ENCODE measurements at places on chromosomes 16 and 17.

DNA sequence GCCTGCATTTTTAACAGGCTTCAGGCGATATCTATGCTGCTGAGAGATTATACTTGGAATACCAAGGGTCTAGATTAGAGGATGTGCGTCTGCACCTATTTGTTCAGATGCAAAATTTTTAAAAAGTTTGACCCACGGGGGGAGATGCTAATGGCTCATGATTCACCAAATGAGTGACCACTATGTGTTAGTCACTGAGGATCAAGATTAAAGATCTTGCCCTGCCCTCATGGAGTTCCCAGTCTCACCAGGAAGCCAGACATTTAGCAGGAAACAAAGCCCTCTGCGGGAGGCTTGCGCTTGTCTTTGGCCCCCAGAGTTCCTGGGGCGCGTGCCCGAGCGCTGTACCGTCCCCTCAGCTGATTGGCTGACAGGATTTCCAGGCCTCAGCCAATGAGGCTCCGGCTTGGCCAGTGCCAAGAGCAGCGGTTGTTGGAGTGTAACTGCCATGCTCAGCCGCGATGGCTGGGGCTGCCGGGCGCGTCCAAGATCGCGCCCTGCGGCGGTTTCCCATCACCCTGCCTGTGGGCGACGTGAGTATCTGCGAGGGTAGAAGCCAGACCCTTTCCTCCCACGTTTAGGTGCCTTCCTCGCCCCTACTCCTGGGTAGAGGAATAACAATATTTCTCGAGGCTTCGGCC, 4.5 kb upstream of the DDX19B start:
- DNase-seq = no peak

DNA sequence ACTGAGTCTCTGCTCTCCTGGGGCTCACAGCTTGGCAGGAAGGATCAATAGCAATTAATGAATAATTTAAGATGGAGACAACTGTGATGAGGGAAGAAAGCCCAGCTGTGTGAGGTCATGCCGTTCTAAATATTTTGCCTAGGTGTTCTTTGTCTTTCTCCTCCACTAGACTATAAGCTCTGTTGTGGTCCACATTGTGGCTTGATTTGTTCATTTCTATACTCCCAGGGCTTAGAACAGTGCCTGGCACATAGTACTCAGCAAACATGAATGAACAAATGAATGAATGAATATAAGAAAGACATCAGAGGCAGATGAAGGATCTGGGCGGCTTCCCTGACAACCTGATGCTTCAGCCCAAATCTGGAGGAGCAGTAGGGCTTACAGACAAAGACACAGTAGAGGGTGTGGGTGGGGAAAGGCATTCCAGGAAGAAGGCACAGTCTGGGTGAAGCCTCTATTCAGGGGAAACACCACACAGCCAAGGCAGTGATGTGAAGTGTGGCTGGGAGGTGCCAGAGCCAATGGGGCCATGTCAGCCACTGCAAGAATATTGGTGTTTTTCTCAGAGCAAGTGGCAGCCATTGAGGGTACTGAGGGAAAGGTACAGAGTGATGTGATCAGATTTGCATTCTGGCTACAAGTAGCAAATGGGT, 8.3 kb downstream of the CDH13 start:
- DNase-seq = no peak

GRCh38 chr17:82881900-82882714, 42.3 kb upstream of the ZNF750 start:
- no peak for DNase-seq

- no peak for DNase-seq
Measured at GRCh38 chr17:31058976-31059375, 35.8 kb upstream of the NF1 start.

GRCh38 chr16:8853150-8853549, 15.7 kb downstream of the CARHSP1 start:
- DNase-seq = no peak

DNA sequence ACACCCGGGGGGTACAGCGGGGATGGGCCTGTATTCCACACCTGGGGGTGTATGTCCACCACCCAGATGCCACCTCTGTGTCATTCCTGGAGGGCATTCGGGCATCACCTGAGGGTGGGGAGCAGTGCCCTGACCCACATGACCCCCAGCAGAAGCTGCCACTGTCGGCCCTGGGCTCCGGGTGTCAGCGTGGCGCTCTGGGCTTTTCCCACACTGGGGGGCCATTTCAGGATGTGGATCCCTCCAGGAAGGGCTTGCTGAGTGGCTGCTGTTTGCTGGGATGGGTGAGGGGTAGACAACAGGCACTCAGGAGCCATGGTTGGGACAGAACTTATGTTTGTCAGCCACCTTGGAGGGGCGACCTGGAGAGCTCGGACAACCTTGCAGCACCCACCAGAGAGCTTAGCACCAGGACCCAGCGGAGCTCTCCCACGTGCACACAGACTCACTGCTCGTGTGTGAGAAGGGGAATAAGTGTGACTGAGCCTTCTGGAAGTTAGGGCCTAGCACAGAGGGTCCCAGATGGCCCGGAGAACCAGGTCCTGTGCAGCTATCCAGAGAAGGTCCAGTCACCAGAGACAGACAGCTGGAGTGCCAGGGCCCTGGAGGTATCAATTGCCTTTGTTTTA, 102.7 kb downstream of the METRNL start:
- no peak for DNase-seq

GRCh38 chr16:82092711-82093110, 57.7 kb downstream of the HSD17B2 start:
- no peak for DNase-seq

- DNase-seq = no peak
Measured at GRCh38 chr17:9472094-9472493, 103.5 kb downstream of the STX8 start.

DNA sequence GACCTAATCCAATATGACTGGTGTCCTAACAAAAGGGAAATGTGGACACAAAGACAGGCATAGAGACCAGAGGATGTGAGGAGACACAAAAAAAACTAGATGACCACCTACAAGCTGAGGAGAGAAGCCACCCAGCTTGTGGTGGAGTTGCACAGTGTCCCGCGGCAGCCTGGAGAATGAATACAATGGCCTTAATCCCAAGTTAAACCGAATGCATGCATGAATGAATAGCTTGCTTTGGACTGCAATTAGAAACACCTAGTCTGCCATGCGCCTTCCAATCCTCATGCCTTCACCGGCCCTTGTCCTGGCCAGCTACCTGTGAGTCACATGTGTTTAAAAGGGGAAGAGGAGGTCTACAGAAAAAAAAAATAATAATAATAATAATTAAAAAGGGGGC, 72.0 kb downstream of the CNGB1 start:
- no peak for DNase-seq

GRCh38 chr17:63075969-63076368, 109.9 kb downstream of the TANC2 start:
- DNase-seq = no peak

GRCh38 chr16:12515746-12516145, 287.9 kb downstream of the CPPED1 start:
- no peak for DNase-seq

GRCh38 chr16:73315645-73316044, 267.7 kb upstream of the ZFHX3 start:
- no peak for DNase-seq

DNA sequence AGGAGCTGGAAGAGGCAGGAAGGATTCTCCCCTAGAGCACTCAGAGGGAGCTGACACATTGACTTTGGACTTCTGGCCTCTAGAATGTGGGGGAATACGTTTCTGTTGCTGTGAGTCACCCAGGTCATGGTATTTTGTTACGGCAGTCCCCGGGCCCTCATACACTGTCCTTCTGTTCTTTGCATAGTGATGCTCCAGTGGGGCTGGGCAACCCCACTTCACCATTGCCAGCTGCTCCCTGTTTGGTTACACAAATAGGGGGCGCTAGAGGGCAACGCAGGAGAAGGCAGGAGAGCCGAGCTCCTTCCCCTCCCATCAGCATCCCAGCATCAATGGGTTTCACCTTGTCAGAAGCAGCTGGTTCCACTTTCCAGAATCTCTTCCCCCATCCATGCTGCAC, 257.7 kb upstream of the FOXF1 start:
- no peak for DNase-seq

DNA sequence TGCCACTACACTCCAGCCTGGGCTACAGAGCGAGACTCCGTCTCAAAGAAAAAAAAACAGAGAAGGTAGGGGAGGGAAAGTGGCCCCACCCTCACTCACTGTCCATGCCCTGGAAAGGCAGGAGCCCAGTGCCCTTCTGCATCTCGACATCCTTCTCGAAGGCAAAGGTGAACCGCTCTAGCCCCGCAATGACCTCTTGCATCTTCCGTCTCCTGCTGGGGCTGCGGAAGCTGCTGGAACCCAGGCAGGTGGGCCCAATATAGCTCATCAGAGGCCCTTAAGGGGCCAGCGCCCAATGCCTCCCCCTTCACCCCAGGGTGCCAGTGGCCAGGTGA, at the start of gene CPSF4L:
TSS of gene CPSF4L (minus strand) at position 264 of the 335 bp plus-strand sequence. CDS start at position 202, 62 bp downstream.
- DNase-seq = no peak

DNA sequence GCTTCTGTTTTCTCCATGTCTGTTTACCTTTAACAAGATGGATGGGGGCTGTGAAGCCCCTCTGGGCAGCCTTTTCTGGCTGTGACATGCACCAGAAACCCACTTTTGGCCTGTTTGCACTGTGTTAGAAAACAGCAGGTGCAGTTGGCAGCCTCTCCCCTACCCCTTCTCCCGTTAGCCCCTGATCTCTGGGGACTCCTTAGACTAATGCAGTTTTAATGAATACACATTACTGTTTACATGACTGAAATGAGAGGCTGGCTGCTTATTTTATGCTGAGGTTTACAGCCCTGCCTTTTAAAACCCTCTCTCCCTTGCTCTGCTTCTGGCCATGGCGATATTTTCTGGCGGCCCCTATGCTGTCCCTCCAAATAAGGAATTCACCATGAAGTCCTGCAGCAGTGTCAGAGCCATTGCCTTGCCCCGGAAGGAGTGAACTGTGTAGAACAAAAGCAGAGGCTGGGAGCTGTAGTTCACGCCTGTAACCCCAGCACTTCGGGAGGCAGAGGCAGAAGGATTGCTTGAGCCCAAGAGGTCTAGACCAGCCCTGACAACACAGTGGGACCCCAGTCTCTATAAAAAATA, 79.3 kb downstream of the PRKCB start:
- DNase-seq = no peak

DNA sequence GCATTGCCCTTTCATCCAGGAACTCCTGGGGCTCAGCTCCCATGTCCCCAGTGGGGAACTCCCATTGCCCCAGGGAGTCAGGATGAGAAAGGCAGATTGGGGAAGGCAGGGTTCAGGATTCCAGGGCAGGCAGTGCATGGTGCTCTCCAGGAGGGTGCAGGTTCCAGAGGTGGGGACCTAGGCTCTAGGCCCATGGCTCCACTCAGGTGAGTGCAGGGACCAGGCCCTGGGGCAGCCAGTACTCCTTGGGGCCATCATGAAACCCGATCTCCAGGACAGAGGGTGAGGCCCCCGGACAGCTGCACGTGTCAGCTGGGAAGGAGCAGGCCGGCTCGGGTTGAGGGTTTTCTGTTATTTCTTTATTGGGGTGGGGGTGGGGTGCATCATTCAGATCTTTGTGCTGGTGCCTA, 1.3 kb upstream of the MTSS2 start:
- DNase-seq = no peak

DNA sequence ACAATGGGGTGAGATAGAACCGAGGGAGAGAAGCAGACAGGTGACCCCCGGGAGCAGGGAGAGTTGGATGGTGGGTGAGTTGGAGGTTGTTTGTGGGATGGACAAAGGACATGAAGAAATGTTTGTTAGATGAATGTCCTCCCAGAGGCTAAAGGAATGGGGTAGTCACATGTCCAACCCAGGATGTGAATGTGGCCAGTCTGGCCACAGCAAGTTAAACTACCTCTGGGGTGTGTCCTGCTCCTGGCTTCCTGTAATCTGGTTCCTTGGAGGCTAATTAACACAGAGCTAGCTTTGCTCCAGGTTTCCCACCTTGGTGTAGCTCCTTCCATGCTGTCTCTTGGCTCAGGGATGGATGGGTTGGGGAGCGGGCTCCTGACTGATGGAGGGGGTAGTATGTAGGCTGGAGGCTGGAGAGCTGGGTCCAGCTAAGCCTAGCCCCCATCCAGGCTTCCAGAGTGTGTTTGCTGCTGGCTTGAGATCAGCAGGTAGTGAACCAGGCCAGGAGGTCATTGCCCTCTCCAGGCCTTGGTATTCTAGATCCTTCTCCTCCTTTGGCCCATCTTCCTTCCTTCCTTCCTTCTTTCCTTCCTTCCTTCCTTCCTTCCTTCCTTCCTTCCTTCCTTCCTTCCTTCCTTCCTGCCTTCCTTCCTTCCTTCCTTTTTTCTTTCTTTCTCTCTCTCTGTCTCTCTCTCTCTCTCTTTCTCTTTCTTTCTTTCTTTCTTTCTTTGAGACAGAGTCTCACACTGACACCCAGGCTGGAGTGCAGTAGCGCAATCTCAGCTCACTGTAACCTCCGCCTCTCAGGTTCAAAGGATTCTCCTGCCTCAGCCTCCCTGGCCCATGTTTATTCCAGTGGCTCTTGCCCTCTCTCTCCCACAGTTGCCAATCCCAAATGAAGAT, 28.0 kb upstream of the UBE2G1 start:
- DNase-seq = no peak

GRCh38 chr16:89290887-89291286, 73.4 kb downstream of the ZNF778 start:
- no peak for DNase-seq

- no peak for DNase-seq
Measured at GRCh38 chr16:62965831-62966230, 929.6 kb upstream of the CDH8 start.

GRCh38 chr17:20010099-20010863, 1.1 kb downstream of the SPECC1 start:
- DNase-seq = no peak

DNA sequence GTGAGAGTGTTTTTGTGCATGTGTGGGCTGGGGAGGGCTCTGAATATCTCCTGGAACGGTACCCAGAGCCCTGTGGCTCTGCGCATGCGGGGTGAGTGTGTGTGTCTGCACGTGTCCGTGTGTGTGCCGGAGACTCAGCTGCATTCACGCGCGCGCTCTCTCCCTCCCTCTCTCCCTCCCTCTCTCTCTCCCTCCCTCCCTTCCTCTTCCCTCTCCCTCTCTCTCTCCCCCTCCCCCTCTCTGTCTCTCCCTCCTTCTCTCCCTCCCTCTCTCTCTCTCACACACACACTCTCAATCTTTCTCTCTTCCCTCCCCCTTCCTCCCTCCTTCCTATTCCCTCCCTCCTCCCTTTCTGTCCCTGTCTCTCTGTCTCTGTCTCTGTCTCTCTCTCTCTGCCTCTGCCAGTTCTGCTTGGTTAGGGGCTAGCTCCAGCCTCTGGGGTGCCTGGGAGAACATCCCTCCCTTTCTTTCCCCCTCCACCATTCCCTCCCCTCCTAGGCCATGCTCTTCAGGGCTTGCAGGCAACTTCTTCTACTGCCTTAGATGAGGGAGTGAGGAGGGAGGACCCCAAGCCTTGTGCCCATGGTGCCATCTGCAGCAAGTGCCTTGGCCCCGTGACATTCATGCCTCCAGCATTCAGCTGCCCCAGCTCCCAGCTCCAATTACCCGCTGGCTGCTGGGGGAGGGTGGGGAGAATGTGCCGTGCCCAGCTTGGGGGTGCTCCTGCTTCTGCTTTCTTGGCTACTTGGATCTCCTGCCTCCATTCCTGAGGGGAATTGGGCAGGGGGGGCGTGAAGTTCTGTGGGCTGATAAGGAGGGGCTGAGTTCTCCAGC, 6.4 kb downstream of the THRA start:
- peak; percentile 59 for DNase-seq

DNA sequence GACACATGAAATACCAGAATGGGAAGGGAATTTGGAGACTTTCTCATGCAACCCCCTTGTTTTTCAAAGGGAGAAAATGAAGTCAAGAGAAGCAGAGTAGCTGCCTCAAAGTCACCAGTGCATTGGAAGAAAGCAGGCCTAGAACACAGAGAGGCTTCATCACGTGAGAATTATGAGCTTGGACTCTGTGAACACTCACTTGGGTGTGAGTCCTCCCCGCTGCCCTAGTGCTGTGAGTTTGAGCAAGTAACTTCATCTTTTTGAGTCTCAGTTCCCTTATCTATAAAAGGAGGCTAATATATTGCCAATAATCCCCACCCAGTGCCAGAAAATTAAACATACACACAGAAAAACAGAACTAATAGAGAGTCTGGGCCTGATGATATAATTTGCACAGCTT, 315.8 kb downstream of the XYLT1 start:
- no peak for DNase-seq
